ENCODE measurements at places on chromosomes 7 and 10.

GRCh38 chr7:141511676-141512396 lies 39.4 kb upstream of the AGK start:
- DNase-seq: no peak

DNA sequence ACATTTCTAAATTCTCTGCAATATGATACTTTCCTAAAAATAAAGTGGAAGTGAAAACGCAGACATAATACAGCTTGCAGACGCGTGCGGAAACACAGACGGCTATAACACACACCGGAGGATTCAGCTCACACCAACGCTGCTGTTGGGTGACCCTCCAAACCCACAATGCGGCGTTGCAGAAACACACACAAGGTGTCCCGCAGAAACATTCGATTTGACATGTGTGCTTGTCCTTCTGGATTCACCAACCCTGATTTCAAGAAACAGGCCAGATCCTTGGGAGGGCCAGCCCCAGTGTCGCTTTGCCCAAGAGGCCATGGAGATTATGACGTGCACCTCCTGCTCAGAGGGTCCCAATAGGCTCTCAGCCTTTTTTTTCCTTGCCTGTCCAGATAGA lies 136.7 kb upstream of the TCERG1L start:
- no peak for DNase-seq

DNA sequence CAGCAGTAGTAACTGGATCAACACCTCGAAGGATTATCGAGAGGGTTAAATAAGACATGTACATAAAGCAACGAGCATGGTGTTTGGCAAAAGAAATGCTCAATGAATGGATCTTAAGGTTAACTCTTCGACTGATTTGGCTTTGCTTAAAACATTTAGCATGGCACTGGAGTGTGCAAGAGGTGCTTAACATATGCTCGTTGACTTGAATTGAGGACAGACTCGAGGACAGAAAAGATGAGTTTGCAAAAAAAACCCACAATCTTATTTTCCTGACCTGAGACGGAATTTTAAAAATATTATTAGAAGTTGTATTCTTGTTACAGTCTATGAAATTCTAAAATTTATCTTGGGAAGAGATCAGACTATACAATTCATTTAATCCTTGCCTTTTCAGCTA lies 49.4 kb upstream of the ST8SIA6 start:
- DNase-seq: no peak

GRCh38 chr7:41729059-41729458 lies 26.2 kb upstream of the INHBA start:
- no peak for DNase-seq

- DNase-seq: no peak
These were observed 49.3 kb downstream of the ABCB4 start for GRCh38 chr7:87426160-87426559.

- DNase-seq: no peak
These were observed 65.6 kb downstream of the NOD1 start for GRCh38 chr7:30412782-30413504.

DNA sequence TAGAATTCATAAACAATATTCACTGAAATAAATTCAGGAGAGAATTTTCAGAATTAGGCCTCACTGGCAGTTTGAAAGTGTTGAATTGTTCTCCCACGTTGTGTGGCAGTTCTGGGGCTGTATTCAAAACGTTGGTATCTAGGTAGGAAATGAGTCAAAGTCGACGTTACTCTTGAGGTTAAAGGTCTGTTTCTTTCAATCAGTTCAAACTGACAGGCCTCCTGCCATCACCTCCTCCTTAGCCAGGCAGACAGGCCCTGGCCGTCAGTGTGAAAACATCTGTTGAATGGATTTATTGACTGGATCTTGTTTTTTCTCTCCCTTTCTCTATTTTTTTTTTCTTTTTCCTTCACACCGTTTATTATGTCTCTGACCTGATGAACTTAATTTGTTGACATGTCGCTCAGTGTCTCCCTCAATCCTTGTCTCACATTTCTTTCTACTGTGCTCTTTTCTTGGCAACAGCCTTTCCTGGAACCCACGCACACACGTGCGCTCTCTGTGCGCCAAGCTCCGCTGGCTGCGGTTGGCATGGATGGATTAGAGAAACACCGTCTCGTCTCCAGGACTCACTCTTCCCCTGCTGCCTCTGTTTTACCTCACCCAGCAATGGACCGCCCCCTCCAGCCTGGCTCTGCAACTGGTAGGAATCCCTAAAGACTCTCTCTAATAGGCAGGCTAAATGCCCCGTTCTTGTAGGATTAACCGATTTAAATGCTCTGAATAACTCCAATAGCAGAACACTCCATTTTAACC lies 231.7 kb downstream of the HDAC9 start:
- no peak for DNase-seq

- DNase-seq: no peak
These were observed 124.4 kb downstream of the PIP4K2A start for GRCh38 chr10:22589851-22590514.

DNA sequence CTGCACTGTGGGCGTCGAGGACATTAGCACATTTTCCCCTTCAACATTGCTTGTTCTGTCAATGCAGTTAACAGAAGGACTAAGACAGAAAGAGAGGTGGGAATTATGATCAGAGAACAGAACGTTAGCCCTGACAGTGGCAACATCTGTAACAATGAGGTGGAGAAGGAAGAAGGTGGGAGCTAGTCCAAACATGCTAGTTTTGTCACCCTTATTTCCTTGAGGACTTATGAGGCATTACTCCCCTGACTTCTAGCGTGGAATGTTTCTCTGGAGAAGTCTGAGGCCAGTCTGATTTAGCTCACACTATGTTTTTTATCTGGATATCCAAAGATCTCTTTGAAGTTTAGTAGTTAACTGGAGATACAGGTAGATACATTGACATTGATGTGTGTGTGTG lies 73.4 kb downstream of the ZMYND11 start:
- no peak for DNase-seq

DNA sequence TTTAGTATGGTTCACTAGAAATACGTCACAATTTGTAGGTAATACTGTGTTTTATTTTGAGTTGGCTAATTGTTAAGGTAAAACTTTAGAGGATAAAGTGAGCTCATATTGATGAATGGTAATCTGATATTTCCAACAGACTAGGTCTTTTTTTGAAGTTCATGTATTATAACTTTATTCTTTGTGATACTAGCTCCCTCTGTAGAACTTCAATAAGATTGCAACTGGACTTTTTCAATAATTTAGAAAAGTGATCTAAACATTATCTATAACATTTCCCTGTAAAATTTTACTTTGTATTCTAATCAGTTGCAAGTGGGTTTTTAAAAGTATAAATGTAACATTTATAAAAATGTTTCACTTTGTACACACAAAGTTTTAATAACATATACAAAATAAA lies 83.5 kb downstream of the ADK start:
- DNase-seq: no peak

- no peak for DNase-seq
These were observed 23.5 kb downstream of the ABLIM1 start for GRCh38 chr10:114634609-114634979.

DNA sequence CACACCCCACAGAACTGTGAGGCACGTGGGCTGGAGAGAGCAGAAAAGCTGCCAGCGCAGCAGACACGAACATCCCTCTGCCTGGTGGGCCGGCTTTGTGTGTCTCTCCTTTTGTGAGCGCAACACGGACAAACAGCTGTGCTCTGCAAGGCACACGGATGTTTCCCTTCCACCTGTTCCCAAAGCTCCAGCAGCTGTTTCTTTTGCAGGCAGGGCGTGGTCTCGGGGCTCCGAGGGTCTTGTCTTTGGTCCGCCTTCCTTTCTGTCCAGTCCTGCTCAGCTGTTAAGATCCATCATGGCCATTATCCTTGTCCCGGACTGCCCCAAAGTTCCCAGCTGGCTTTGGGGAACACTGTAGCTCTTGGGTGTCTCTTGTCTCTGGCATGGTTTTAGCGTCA lies 32.7 kb upstream of the SH2B2 start:
- DNase-seq: no peak

DNA sequence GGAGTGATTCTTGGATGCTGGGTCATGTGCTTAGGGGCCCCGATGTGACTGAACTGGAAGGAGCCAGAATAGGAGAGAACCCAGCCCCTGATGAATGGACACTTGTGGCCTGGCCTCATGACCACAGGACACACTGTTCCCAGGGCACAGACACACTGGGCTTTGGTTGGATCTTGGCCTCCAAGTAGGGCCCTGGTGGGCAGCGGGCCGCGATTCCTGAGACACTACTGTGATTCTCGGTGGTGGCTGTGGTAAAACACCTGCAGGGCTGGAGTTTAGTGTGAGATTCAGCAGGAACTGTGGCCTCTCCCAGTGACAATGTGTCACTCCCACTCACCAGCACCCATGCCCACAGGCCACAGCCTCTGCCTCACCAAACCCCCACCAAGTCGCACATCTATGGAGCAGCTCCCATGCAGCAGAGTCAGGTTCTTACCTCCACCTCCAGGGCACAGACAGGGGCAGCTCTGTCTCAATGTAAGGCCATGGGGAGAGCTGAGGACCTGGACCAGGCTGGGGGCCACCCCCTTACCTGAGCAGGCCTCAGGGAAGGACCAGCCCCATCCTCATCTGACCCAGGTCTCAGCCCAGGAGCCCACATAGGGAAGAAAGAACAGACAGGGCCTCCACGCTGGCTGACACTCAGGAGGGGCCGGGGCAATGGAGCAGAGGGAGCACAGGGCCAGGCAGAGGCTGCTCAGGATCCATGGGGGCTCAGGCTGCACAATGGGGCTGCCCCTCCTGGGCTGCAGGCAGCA lies 33.2 kb upstream of the ZNF716 start:
- no peak for DNase-seq

DNA sequence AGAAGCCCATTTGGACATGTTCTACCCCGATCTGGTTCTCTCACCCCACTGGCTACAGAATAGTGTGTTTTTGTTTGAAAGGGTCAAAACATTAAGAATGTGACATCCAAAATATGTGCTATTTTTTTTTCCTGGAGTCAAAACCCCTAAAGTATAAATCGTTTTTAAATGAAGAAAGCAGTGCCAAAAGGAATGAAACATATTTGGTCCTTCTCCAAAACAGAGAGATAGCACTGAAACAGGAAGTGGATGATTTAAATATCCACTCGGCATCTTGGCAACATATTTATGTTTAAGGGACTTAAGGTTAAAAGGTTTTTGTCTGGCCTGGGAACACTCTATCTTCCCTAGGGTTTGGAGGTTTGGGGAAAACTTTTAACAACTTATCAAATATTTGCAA lies 32.3 kb downstream of the CALD1 start:
- no peak for DNase-seq

- DNase-seq: no peak
These were observed 244.5 kb downstream of the GATA3 start for GRCh38 chr10:8298896-8299570.

- DNase-seq: no peak
These were observed 144.2 kb downstream of the KLF6 start for GRCh38 chr10:3640816-3641215.

GRCh38 chr7:50555594-50556140 lies 9.5 kb downstream of the DDC start:
- no peak for DNase-seq

DNA sequence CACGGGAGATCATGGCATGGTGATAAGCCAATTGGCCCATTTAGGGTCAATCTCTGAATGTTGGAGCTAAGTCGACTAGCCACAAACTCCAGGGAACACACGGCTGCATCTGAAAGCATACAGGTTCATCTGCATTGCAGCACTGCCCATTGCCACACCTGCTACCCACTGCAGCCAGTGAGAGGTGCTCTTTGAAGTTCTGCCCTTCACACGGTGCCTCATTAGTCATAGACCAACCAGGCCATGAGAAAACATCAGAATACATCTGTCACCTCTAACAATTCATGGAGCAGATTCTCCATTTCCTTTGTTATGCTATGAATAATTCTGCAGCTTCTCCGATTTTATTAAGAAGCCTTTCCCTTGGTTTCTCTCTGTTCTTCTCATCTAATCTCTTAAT lies 65.7 kb upstream of the FAM204A start:
- no peak for DNase-seq

GRCh38 chr7:148912758-148913541 lies 28.9 kb upstream of the EZH2 start:
- no peak for DNase-seq

DNA sequence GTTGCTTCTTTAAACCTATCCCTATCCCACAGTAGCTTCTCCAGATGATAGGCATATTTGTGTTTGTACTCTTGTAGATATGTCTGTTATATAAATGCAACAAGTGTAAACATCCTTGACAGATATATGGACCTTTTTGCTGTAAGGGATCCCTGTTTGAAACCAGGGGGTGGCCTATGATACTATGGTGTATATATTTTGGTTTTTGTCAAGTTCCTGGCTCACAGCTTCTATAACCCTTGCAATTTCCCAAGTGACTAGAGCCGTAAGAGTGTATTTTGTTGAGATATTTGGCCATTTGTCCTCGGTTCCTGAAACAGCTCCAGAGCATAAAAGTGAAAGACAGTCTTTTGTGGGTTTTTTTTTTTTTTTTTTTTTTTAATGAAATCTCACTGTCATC lies 9.7 kb downstream of the COMTD1 start:
- no peak for DNase-seq

DNA sequence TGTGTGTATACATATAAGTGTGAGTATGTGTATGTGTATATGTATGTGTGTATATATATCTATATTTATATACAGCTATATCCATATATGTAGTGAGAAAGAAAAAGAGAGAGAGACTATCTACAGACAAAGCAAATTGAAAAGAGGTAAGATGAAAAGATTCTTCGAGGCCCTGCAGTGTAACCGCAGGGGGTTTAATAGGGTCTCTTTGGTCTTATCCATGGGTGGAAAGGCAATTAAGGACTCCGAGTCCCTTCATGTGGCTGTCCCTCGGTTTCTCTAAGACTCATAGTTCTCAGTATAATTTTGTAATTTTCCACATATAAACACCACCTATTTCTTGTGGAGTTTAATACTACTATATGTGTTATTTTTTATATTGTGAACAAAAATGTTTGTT lies 50.6 kb upstream of the JAZF1 start:
- no peak for DNase-seq

GRCh38 chr10:59839576-59839975 lies 66.8 kb downstream of the CCDC6 start:
- DNase-seq: no peak

- no peak for DNase-seq
These were observed 51.1 kb downstream of the TPST1 start for GRCh38 chr7:66256281-66256680.

DNA sequence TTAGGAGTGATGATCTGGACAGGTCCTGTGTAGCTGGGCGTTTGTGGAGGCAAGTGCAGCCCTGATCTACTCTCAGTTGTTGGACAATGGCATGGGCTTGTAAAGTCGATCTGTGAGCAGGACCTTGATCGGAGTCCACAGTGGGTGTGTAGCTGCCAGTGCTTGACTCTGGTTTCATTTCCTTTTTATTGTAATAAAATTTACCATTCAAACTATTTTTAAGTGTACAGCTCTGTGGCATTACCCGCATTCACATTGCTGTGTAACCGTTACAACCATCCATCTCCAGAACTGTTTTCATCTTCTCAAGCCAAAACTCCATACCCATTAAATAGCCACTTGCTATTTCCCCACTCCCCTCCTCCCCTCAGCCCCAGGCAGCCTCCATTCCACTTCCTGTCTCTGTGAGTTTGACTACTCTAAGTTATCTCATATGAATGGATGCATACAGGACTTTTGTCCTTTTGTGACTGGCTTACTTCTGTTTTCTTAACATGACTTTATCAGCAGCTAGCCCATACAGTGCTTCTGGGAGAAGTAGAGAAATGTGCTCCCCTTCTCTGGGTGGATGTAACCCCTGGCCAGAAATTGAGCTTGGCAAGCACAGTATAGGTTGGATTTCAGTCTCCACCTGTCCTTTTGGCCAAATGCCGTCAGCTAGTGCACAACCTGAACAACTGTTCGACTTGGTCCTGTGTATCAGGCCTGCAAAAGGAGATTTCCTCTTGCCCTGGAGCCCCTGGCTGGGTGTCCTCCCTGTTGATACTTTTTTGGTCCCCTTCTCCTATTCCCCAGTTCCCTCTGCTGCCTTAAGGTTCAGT lies 180.0 kb downstream of the LRMDA start:
- DNase-seq: no peak
